Left cardiac atrium (tissue), 4 donors: ENCODE measurements at places on chromosomes 5 and 9. TPM values are rescaled to one million over a fixed set of nuclear protein-coding genes. Genes with fewer than 3 reads are reported as not detected.

The GDNF gene
- total RNA-seq, result 0.18 TPM

The FOXD4L6 gene
- 0.15 TPM for total RNA-seq

The PCDHA8 gene
- total RNA-seq, result 0.10 TPM

The SPINK13 gene
- total RNA-seq, result not detected

The PCDHA11 gene
- 0.29 TPM for total RNA-seq

The ADAMTS13 gene
- 2.3 TPM for total RNA-seq

The MTREX gene
- 65.9 TPM for total RNA-seq

The PCDHB9 gene
- total RNA-seq, result 4.3 TPM

The WDR38 gene
- total RNA-seq, result not detected

The FAM221B gene
- not detected for total RNA-seq

The ELOVL7 gene
- 1.4 TPM for total RNA-seq

The HMMR gene
- total RNA-seq, result 1.7 TPM

The CDX1 gene
- total RNA-seq, result not detected

DNA sequence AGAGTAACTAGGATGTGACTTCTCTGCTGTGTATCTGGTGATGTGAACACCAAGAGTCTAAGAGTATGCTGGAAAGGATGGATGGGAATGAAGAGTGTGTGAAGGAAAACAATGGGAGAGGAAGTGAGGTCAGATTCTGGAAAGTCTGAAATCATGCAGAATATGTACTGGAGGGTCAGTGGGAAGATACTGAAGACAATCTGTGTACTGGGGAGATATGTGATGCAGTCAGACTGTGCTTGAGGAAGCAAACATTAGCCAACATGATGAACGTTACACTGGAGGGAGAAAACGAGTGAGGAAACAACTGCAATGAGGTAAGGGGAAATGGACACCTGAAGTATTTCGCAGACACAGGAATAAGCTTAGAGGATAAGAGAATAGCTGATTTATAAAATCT is 105.7 kb downstream of the NR3C1 start:
- DNase-seq, result no peak

GRCh38 chr5:102718819-102719218 is 36.3 kb upstream of the PAM start:
- DNase-seq, result no peak

- DNase-seq, result no peak
Observed at GRCh38 chr5:73637565-73637964, 11.6 kb downstream of the ARHGEF28 start.

DNA sequence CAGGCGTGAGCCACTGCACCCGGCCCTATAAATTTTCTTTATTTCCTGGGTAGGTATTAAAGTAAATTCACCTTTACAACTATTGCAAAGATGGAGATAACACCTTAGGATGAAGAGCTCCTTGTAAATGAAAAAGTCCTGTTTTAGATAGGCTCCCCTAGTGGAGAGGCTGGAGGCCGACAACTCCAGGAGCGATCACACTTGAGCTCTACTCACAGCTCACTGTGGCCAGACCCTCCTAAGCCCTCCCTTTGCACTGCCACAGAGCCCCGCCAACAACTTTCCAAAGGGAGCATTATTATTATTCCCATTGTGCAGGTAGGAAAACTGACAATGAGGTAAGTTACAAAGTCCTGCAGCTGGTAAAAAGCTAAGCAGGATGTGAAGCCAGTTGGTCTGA is 139.1 kb upstream of the ERCC6L2 start:
- DNase-seq, result no peak

GRCh38 chr5:173217626-173218397 is 17.2 kb downstream of the NKX2-5 start:
- DNase-seq, result no peak

DNA sequence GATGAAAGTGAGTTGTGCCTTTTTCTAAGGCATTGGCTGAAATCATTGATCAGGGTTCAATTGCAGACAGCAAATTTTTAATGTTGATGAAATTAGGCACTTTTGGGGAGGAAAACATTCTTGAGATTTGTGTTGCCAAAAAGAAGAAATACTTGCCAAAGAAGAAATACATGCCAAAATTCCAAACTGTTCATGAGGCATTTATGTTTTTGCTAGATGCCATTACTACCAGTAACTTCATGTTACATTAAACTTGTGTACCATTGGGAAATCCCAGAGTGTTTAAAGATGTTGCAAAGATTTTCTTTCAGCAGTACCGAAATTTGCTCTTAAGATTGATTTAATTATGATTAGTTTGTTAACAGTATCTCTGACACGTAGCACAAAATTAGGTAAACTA is 7.0 kb downstream of the XRCC4 start:
- no peak for DNase-seq

DNA sequence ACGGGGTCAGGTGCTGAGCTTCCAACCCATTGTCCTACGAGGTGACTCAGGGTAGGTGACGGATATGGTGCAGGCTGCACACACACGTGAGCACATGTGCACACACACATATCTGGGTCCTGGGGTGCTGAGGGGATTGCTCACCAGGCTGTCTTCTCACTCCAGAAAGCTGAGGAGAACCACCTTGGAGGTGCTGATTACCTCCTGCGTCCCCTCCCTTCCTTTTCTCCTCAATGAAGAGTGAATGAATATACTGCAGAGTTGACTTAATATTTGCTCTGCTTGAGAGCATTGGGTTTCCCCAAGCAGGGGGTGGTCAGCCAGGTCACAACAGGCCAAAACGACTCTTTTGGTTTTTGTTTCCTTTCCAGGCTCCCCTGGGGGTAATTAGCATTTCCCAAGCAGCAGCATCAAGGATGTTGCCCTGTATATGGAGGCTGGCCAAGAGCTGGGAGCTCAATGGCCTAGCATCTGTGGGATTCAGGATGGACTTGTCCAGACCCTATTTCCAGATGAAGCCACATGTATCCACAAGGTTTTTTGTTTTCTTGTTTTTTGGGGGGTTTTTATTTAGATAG is 49.7 kb downstream of the PDZD2 start:
- DNase-seq, result no peak

GRCh38 chr5:61817472-61818326 is 485.6 kb downstream of the ZSWIM6 start:
- DNase-seq, result peak; percentile 35

- peak; percentile 64 for DNase-seq
Observed at GRCh38 chr5:139141446-139142204, 56.5 kb downstream of the SIL1 start.

DNA sequence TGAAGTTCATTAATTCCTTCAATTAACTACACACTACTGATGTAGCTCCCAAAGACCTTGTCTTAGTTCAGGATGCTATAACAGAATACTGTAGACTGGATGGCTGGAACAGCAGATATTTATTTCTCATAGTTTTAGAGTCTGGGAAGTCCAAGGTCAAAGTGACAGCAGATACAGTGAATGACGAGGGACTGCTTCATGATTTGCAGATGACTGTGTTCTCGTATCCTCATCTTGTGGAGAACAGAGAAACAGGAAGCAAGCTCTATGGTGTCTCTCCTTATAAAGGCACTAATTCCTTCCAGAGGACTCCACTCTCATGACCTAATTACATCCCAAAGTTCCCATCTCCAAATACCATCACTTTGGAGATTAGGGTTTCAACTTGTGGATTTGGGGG is 65.6 kb upstream of the MAP1B start:
- no peak for DNase-seq

DNA sequence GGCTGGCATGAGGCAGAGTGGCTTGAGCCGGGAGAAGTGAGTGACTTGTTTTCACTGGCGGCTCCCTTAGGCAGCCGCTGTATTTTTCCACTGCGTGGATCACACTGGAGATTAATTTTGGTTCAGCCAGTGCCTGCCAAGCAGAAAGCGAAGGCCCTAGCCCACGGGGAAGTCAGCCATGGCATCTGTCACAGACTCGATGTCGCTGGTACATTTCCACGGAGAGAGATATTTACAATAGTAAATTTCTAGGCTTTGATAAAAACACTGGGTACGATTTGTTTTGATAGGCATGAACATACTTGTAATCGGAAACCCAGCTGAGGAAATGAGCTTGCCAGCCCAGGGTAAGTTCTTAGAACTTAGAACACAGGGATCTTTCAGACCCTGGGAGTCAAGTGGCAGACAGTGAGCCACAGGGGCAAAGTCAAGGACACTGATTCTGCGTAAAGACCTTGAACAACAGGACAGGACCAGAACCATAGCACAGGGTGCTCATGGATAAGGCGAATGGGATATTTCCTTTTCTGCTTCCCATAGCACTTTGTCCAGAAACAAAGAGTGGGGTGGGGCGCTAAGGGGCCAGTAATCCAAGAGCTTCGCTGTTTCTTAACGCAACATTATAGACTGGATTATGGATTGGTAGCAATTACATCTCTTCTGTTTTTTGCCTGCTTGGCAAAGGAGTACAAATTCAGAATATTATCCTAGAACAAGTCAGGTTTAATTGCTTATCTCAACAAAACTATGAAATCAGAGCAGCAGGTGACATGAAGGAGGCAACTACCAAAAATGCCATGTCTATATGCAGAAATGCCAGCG is 4.5 kb downstream of the DUSP1 start:
- DNase-seq, result peak; percentile 91

- DNase-seq, result no peak
Observed at GRCh38 chr9:128385496-128386460, 14.6 kb downstream of the URM1 start.

- no peak for DNase-seq
Observed at GRCh38 chr9:32508728-32509127, 17.3 kb downstream of the RIGI start.

GRCh38 chr5:45697201-45697600 is 1.0 kb upstream of the HCN1 start:
- DNase-seq, result no peak

DNA sequence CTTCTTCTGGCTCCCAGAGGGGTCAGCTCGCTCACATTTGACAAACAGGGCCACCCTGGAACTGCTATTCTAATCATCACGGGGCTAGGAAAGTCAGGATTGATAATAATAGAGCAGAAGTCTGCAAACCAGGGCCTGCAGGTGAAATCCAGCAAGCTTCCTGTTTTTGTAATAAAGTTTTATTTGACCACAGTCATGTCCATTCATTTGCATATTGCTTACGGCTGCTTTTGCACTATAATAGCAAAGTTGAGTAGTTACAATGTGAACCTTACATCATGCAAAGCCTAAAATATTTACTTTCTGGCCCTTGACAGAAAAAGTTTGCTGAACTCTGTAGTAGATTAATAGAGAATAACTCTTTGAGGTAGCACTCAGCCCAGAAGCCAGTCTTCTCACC is 63.2 kb upstream of the CTXN3 start:
- DNase-seq, result no peak

- DNase-seq, result peak; percentile 53
Observed at GRCh38 chr5:158943057-158943456, 156.7 kb downstream of the EBF1 start.

DNA sequence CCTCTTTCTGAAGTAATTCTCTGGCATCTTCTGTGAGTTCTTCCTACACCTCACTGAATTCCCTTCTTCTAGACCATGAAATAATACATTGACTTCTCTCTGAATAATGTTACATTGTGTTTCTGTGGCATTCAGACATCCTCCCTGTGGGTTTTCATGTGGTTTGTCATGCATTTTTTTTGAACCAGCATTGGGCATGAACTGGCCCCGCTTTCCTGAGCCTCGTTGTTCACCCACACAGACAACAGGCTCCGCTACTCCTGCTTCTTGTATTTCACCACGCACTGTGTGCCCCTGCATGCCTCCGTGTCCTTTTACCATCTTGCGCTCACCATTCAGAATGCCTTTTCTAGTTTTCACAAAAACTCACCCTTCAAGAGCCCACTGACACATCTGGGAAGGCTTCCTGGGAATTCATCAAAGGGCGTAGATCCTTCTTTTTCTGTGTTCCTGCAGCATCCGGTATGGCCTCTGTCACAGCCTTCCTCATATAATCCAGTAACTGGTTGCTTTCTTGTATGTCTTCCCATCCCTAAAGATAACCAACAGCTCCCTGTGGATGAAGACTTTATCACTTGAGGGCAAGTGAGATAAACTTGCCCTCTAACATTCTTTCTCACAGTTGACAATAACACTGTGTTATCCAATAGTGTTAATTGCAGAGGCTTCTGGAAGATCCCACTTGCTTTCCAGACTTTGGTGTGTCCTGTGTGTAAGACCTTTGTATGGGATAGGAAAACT is 51.5 kb upstream of the ADAMTSL1 start:
- DNase-seq, result no peak

- no peak for DNase-seq
Observed at GRCh38 chr9:88321764-88322163, 66.5 kb upstream of the SPIN1 start.

- DNase-seq, result no peak
Observed at GRCh38 chr5:37975531-37975930, 135.7 kb upstream of the GDNF start.

DNA sequence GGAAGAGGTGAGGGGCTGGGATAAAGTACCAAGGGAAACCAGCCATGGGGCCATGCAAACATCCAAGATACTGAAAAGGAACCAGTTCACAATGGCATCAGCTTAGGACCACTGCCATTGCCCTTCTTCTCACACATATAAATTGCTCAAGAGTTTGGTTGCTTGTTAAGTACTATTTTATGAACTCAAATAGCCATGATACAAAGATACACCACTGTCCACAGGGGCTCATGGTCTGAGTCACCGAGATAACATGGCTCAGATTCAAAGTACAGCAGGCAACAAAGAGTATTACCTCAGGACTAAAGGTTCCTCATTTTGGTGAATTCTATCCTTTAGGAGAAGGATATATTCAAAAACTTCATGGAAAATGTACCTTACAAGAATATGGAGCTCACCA is 55.6 kb downstream of the FANCC start:
- DNase-seq, result no peak

GRCh38 chr9:133035669-133036068 is 4.9 kb downstream of the GTF3C5 start:
- no peak for DNase-seq
